Activated T-helper 1 cell treated with anti-CD3 and anti-CD28 coated beads, Interleukin-2, amount 50 U/mL, for 16 hours (primary cell): ENCODE measurements at places on chromosomes 6 and 20.

- DNase-seq = no peak
Measured at GRCh38 chr20:53306192-53306805, 287.3 kb downstream of the ZNF217 start.

DNA sequence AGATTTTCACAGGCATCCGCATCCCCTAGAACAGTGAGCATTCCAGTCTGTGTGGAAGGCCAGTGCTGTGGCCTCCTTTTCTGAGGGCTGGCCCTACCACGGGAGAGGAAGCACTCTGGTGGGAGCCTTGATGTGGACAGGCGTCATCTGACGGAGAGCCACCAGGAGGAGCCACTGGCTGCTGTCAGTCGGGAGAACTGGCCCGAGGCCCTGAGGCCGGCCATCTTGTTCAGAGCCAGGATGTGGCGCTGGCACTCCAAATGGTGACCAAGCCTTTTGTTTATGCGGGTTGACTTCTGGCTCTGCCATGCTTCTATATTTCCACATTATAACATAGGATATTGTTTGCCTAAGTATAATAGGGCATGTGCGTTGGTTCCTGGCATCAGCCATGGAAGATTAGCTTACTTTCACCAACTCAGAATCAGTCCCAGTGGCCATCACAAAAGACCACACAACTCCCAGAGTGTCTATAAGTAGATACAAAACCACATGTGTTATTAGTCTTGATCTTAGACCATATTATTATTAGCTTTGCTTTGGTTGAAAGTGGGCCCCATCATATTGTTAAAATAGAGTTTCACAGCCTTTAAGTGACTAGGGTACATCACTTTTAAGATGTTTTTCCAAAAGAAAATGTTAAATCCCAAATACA is 273.9 kb upstream of the TAB2 start:
- DNase-seq = no peak

DNA sequence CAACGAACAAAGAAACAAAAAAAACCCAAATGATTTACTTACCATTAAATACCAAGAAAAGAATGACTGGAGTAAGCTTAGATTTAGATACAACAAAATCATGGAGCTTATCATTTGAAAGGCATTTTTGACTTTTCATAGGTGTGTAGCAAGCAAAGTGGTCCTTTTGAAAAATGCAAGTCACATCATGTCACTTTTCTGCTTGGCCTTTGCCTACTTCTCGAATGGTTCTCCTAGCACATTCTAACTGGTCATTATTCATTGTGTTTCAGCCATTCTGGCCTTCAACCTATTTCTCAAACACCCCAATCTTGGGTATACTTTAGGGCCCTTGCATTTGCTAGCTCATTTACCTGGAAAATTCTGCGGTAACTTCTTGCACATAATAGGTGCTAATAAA is 22.6 kb downstream of the ASXL1 start:
- no peak for DNase-seq

- DNase-seq = no peak
Measured at GRCh38 chr20:22796469-22797077, 212.2 kb upstream of the FOXA2 start.

DNA sequence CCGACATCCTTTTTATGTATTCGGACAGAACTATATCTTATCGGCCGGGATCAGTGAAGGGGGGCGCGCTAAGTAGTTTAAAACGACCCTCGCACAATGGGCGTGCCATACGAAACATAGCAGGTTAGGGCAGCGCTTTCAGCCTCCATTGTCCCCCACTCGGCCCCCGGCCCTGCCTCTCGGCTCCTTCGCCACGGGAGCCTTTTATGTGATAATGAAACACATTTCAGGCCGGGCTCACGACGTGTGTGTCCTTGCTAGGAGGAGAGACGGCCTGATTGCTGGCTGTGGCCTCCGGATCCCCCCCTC is 5.3 kb downstream of the FOXA2 start:
- no peak for DNase-seq

DNA sequence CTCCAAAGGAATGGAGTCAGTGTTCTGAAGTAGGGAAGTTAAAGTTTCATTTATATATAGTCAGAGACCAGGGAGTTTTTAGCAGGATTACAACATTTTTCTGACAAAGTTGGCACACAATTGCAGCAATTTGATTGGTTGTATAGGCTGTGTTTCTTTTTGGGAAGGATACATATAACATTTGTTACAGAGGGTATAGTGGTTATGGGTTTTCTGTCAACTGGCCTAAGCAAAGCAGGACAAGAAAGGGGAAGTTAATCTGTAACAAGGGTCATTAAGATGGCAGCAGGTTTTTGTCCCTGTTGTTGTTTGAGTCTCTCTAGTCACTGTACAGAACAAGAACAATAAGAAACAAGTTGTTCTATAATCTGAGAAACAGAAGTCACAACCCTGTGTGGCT is 41.4 kb downstream of the TPD52L1 start:
- no peak for DNase-seq

- DNase-seq = no peak
Measured at GRCh38 chr20:14897608-14898007, 560.2 kb upstream of the FLRT3 start.
